ENCODE measurements at places on chromosomes 3 and 15.

DNA sequence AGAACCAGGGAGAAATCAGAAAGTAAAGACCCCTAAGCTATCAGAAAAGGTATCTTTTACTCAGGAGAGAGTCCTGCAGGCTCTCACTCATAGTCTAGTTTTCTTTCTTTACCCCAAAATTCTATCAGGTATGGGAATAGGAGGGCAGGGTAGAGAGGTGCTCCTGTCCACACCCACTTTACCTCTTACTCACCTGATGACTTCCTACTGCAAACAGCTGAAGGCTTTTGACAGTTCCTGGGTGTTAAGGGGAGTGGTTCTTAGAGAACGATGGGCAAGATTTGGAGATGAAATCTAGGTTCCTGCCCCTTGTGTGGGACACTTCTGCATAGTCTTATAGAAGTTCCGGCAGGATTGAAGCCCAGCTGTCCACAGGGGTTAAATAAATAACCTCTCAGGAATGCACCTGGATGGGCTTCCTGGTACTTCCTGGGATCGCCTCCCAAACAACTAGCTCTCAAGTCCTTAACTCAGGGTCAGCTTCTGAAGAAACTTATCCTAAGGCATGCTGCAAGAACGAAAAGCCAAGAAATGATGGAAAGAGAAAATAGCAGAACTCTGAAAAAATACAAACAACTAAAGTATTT lies 10.8 kb upstream of the TNFAIP8L3 start:
- no peak for DNase-seq

- peak; percentile 84 for DNase-seq
These were observed 2.7 kb downstream of the TMEM108 start for GRCh38 chr3:133040696-133041523.

DNA sequence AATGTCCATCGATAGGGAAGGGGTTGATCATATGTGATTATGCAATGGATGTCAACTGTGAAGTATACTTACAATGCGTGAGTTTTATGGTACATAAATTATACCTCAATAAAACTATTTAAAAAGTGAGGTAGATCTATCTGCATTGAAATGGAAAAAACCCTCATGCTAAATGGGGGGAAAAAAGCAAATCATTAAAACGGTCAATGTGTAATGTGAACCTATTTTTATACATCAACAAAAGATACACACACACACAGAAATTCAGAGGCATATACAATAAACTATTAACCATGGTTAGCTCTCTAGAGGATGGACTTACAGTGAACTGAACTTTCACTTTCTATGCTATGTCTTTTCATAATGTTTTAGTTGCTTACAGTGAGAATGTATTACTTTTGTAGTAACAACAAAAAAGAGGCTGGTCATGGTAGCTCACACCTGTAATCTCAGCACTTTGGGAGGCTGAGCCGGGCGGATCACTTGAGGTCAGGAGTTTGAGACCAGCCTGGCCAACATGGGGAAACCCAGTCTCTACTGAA lies 23.1 kb downstream of the STIMATE start:
- no peak for DNase-seq

DNA sequence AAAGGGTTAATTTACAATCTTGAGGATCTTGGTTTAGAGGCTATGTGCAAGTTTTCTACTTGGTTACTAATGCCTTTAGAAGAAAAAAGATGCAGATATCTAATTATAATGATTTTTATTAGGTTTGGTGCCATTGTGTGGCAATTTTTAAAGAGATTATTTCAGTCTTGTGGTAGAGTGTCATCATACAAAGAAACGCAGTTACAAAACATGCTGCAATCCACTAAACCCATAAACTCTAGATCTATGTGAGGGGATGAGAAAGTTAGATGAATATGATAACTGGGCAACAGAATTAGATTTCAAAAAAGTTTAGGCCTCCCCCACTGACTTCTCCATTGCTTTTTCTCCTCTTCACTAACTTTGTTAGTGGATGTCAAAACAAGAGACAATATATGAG lies 106.0 kb downstream of the ARPP21 start:
- no peak for DNase-seq

DNA sequence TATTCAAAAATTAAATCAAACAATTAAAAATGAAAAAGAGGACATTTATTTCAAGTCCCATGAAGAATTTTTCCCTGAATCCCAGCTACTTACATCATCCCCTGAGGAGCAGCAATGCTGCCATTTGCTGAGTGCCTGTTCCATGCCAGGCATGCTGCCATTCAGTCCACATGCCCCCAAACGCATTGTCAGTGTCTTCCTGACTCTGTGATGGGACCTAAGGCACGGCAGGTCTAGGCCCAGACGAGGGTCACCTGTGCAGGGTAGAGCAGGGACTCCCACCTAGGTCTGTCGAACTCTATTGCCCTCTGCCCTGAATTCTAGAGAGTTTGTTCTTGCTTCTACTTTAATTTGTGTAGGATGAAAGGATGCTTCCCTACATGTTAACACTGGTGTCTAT lies 7.0 kb downstream of the PSTPIP1 start:
- DNase-seq, result no peak

GRCh38 chr15:31296646-31297574 lies 29.7 kb upstream of the KLF13 start:
- DNase-seq, result peak; percentile 71

DNA sequence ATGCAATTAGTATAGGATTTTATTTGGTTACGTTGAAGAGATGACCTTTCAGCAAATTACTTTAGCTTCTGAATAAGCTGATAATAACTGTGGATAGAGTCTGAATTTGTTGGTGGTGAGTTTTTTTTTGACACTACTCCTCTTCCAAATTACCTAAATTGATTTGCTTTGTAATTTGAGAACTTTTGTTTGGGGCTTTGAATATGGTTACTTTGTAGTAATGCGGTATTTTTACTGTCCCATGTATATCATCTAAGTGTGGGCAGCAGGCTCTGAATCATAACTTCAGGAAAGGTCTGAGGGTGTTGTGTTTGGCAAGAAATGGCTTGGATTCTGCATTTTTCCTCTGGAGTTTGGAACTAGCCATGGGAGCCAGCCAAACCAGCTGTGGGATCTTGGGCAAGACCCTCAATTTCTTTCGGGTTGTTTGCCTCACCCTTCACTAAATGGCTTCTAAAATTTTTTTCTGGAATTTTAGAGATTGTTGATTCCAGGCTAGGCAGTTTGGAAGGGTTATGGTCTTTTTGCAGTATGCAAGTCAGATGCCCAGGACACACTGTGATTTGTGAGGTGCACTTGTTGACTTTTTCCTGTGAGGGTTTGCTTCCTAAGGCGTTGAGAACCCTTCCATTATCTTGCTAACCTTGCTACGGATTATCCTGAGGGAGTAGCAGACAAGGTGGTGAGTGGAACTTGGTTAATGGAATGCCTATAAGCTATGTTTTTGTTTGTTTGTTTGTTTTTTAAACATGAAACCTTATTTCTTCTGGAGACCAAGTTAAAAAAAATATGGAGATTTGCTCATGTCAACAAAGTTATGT lies 10.4 kb downstream of the PTPRG start:
- DNase-seq, result no peak

GRCh38 chr3:23580096-23580713 lies 225.6 kb upstream of the UBE2E1 start:
- no peak for DNase-seq

- DNase-seq, result no peak
These were observed 60.7 kb upstream of the SGO1 start for GRCh38 chr3:20246662-20247061.

DNA sequence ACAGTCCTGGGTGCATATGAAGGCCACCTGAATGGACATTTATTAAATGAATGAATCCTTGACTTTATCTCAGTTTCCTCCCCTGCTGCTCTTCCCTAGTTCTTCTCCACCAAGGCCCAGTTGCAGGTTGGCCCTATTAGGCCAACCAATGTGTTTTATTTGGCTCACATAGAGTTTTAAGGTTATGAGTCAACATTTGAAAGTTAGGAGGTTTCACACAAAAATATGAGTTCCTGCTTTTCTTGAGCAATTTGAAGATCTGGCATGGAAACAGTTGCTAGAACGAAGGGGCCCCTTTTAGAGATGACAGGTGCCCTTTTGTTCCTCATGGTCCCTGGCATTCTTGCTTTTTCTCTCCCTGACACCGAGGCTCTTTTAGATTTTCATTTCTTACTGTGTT lies 83.0 kb upstream of the PDZRN3 start:
- DNase-seq, result no peak

- no peak for DNase-seq
These were observed 9.0 kb upstream of the CHRNB4 start for GRCh38 chr15:78650022-78650421.

DNA sequence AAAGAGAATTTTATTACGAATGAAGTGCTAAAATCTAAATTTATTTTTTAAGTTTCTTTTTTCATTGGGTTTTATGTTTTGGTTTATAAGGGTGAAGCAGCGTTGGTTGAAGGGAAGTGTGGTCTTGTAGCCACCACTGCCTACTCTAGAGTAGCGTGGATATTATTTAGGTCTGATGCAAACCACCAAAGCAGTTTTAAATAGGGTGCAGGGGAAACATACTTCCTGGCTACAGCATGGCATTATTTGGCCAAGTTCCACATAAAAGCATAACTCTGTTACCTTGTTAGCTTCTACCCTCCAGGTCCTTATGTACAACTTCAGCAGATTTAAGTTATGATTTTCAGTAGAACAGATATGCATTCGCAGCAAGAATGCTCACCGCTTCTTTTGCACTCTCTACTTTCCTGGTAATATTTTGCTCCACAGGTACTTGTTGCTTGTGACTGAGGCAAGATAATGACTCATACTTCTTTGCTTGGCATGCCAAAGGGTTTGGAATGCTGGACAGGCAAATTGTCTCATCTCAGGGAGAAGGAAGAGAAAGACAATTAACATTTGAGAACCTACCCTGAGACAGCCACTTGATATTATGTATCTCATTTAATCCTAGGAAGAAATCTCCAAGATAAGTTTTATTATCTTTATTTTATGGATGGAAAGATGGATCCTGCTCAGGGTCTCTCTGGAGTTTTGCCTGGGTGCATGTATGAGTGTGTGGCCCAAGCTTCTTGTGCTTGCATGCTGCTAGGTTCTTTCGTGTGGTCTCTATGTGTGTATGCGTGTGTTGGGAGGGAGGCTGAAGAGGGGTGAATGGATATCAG lies 5.4 kb downstream of the TGFBR2 start:
- DNase-seq, result no peak

- no peak for DNase-seq
These were observed 14.9 kb downstream of the PLEKHO2 start for GRCh38 chr15:64856429-64857145.

DNA sequence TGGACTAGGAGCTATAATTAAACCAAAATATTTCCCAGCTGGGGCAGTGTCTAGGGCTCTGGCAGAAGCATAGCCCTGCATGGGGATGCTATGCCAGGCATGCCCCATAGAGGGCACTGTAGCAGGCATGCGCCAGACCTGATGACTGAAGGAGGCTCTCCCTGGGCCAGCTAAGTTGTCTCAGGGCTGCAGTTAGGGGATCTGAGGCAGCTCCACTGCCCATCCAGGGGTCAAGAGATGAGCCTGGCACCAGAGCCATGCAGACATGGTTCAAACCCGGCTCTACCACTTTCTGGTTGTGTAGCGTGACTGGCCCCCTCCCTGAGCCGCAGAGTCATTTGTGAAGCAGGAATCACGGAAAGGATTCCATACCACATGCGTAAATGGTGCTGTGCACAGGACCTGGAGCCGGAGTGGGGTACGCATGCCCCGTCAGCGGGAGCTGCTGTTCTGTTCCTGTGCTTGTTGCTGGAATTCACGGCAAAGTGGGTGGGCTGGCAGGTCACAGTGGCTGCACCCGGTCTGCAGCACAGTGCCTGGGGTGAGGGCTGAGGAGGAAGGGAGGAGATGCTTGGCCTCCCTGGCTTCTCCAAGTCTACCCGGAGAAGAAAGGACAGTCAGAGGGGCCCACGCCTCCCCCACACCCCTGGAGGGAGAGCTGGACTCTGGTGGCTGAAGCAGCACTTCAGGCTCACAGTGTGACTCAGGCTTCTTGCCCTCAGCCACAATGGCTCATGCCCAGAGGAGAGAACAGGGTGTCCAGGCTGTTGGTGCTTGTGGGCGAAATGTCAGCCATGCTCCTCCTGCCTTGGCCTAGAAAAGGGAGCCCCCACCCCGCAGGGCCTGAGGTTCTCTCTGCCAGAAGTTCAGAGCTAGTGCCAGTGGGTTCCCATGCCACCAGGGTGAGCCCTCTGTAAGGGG lies 43.1 kb downstream of the DNASE1L3 start:
- DNase-seq, result peak; percentile 35

- no peak for DNase-seq
These were observed 4.2 kb downstream of the STOML1 start for GRCh38 chr15:73987681-73988444.

DNA sequence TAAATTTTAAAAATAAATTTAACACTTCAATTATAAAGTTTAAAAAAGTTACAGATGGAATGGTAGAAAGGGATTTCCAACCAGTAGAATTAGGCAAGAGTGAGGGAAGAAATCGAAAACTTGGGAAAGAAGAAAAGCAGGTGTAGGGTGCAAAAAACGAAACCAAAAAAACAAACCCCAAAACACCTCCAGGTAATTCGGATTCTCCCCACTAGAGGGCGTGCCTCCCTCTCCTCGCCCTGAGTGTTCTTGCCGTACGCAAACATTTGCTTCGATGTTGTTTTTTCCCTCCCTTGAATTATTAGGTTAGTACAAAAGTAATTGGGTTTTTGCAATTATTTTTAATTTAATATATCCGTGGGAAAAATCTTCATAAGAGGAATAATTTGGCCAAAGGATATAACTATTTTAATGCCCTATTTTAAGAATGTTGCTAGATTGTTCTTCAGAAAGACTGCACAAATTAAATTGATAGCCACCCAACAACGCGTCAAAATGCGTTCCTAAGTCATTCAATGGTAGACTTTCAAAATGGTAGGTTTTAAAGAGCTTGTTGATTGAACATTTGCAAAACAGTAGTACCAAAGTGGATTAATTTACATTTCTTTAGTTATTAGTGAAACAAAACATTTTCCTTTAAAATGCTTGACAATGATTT lies 63.7 kb downstream of the SLC30A4 start:
- DNase-seq, result no peak

DNA sequence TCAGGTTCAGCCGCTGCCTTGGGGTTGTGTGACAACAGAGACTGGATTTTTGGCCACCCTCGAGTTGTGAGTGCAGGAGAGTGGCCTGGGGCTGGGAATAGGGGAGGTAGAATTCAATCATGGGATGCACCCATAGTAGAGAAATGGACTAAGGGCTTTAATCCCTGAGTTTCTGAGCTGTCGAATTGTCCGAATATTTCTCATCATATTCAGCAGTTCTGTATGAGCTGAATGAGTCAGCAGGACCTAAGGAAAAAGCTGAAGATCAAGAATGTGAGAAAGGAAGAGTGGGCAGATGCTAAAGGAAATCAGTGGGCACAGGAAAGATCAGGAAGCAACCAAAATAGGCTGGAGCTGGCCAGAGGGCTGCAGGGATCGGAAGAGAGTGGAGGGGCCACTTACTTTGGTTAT lies 44.4 kb upstream of the SACM1L start:
- DNase-seq, result no peak

GRCh38 chr3:133487920-133488540 lies 85.5 kb upstream of the CDV3 start:
- no peak for DNase-seq

- DNase-seq, result peak; percentile 27
These were observed 117.5 kb downstream of the PDCD6IP start for GRCh38 chr3:33915796-33916546.

GRCh38 chr15:68418611-68419161 lies 13.3 kb downstream of the ITGA11 start:
- no peak for DNase-seq

GRCh38 chr3:120550546-120550945 lies 45.6 kb upstream of the NDUFB4 start:
- no peak for DNase-seq

GRCh38 chr3:139434764-139435307 lies 41.5 kb downstream of the RBP2 start:
- DNase-seq, result no peak

Measured in HuH-7.5 (cell line).